IMR-90 (cell line): ENCODE measurements at places on chromosomes 2 and 18. TPM values are rescaled to one million over a fixed set of nuclear protein-coding genes. Genes with fewer than 3 reads are reported as not detected.

Gene CROCC2
- total RNA-seq, result not detected in 2 replicates

Gene ACTR3
- total RNA-seq, result 307 and 645 TPM in 2 replicates

Gene SOWAHC
- 4.8 and 8.9 TPM in 2 replicates for total RNA-seq

Gene GFPT1
- 52.9 and 75.0 TPM in 2 replicates for total RNA-seq

Gene ALLC
- not detected in 2 replicates for total RNA-seq

Gene DCC
- 0.54 and 0.83 TPM in 2 replicates for total RNA-seq

Gene FNDC4
- total RNA-seq, result 7.3 and 7.5 TPM in 2 replicates

Gene TEX44
- total RNA-seq, result not detected in 2 replicates

Gene TMEM237
- 46.9 and 58.8 TPM in 2 replicates for total RNA-seq

Gene G6PC2
- total RNA-seq, result not detected in 2 replicates

Gene DNAJC10
- total RNA-seq, result 53.2 and 120 TPM in 2 replicates

Gene FOXI3
- not detected in 2 replicates for total RNA-seq

Gene DQX1
- total RNA-seq, result not detected in 2 replicates

Gene CCDC85A
- 2.2 and 2.8 TPM in 2 replicates for total RNA-seq
